ENCODE measurements at places on chromosomes 7 and 10. TPM values are rescaled to one million over a fixed set of nuclear protein-coding genes. Genes with fewer than 3 reads are reported as not detected.

Gene KCNH2
- 9.7 TPM for total RNA-seq

Gene CLCN1
- 0.47 TPM for total RNA-seq

DNA sequence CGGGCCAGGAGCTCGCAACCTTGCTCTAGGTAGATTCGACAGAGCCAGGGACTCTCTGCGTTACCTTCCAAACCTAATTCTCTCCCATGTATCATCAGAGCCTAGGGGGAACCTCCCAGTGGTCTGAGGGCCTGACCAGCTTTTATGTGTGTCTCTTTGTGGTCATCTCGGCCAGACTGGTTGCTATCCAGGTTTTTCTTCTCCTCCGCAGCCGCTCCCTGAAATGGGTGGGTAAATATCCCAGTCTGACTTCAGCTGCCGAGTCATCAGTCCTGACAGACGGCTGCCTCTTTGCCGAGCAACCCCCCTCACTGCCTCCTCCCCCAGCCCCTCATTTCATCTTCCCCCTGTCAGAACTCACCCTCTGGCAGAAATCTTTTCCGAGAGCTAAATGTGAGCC is 578.1 kb downstream of the LRMDA start:
- H3K27me3 ChIP-seq: peaks cover 23% of the 10 kb centered on the region
- H3K36me3 ChIP-seq: no peaks in the 10 kb centered on the region
- DNase-seq: no peak
- H3K4me3 ChIP-seq: no peak overlapping the region
- no peak overlapping the region for H3K27ac ChIP-seq

DNA sequence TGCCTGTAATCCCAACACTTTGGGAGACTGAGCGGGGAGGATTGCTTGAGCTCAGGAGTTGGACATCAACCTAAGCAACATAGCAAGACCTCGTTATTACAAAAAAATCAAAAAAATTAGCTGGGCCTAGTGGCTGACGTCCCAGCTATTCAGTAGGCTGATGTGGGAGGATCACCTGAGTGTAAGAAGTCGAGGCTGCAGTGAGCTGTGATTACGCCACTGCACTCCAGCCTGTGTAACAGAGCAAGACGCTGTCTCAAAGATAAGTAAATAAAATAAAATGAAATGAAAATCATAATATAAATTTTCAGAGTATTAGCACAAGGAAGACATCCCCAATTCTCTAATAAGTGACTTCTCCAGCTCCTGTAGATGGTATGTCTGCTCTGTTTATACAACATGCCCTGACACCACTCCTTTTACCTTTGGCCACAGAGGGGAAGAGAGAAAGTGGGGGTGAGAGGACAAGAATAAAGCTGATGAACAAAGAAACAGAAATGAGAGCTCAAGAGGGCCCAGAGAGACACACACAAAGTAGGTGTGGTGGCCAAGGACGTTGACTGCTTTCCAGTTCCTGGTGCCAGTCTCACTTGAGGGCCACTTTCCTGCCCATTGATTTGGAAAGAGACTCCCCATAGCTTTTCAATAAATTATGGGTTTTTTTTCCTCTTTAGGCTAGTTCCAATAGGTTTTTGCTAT is 62.9 kb downstream of the PTTG1IP2 start:
- H3K27ac ChIP-seq: no peak overlapping the region
- H3K27me3 ChIP-seq: no peaks in the 10 kb centered on the region
- no peaks in the 10 kb centered on the region for H3K36me3 ChIP-seq

DNA sequence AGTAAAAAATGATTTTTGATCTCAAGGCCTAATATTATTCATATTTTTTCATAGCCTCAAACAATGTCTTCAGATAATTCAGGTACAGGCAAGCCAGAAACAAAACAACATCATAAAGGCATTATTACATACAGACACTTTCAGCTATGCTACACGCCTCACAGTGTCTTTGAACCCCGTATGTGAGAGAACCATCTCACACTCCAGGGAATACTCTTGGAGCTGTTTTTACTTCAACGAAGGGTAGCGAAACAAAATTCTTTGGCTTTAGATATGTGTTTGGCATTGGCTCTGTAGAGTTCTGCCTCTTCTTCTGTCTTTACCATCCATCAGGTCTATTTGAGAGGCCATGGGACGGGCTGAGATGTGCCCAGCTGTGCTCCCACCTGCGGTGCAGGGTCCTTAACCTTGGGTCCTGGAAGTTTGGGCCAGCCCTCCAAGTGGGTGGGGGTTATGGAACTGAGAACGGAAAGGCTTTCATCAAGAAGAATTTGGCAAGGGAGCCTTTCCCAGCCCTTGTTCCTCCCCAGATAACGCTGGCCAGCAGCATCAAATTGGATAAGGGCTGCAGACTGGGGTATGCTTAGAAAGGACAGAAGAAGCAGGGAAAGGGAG is 276.9 kb downstream of the TCF7L2 start:
- no peaks in the 10 kb centered on the region for H3K27me3 ChIP-seq
- no peak overlapping the region for H3K27ac ChIP-seq
- no peak overlapping the region for H3K4me3 ChIP-seq
- no peak for DNase-seq

DNA sequence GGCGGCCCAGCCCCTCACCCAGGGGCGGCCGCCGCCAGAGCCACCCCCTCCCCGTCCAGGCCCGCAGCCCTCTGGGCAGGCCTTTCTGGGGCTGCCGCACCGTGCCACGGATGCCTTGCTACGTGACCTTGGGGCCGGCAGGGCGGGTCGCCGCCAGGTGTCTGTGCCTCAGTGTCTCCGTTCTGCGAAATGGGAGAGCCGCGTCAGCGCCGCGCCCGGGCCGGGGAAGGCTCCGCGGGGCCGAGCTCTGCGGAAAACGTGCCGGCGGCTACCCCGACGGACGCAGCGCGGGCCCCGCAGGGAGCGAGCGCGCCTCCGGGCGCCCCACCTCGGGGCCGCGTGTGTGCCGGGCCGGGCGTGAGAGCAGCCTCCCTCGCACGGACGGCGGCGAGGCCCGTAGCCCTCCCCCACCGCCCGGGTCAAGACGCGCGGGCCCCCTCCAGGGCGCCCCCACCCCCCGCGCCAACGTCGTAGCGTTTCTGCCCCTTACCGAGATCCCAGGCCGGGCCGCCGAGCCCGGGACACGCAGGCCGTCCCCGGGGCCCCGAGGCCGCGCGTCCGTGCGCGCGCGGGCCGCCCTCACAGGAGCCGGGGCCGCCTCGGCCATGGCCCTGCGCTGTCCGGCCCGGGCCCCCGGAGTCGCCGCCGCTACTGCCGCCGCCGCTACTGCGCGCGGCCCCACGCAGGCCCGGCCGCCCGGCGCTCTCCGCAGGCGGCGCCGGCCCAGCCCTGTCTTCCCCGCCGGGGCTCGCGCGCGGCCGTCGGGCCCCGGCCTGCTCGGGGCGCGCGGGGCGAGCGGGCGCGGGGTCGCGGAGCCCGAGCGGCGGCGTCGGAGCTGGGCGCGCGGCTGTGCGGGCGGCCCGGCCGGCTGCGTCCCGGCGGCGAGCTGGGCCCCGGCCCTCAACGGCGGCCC is 1.1 kb downstream of the ZNF777 start:
- H3K27ac ChIP-seq: peak overlapping the region; percentile 85
- H3K27me3 ChIP-seq: no peaks in the 10 kb centered on the region
- 0 out of 2 replicates have a peak, but pooled peaks cover 2% of the 10 kb centered on the region for H3K36me3 ChIP-seq
- H3K4me3 ChIP-seq: peak overlapping the region; percentile 61
- H3K4me1 ChIP-seq: peaks cover 11% of the 10 kb centered on the region
- DNase-seq: no peak

DNA sequence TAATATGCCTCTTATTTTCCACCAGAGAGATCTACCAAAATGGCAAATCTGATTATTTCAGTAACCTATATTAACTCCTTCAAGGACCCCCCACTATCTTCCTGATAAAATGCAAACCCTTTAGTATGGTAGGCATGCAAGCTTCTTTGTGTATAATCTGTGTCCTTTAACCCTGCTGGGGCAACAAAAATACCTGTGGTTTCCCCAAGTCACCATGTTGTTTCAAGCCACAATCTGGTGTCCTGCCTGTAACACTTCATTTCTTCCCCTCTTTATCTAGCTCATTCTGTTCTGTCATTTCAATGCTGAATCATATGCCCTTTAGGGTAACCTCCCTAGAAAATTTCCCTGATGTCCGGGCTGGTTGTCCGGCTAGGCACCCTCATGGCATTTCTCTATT is 5.3 kb downstream of the CALCR start:
- H3K27ac ChIP-seq: no peak overlapping the region
- peaks cover 11% of the 10 kb centered on the region for H3K27me3 ChIP-seq
- DNase-seq: no peak
- H3K4me1 ChIP-seq: no peaks in the 10 kb centered on the region

DNA sequence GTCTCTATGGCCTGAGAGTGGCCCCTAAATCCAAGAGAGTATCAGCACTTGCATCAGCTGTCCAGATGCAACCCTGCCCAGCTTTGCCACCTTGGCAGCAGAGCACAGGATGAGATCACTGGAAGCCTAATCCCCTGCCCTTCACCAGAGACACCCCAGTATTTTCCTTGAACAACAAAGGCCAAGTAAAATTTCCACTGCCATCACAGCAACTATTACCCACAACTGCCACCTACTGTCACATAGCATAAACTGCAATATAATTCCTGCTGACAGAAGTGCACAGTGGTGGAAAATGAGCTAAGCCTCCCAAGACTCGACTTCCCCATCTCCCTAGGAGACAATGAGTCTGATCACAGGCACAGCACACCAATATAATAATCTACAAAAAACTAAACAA is 462.8 kb upstream of the ZWINT start:
- no peak overlapping the region for H3K4me3 ChIP-seq
- H3K36me3 ChIP-seq: no peaks in the 10 kb centered on the region
- no peaks in the 10 kb centered on the region for H3K4me1 ChIP-seq
- no peaks in the 10 kb centered on the region for H3K27me3 ChIP-seq
- H3K27ac ChIP-seq: no peak overlapping the region

DNA sequence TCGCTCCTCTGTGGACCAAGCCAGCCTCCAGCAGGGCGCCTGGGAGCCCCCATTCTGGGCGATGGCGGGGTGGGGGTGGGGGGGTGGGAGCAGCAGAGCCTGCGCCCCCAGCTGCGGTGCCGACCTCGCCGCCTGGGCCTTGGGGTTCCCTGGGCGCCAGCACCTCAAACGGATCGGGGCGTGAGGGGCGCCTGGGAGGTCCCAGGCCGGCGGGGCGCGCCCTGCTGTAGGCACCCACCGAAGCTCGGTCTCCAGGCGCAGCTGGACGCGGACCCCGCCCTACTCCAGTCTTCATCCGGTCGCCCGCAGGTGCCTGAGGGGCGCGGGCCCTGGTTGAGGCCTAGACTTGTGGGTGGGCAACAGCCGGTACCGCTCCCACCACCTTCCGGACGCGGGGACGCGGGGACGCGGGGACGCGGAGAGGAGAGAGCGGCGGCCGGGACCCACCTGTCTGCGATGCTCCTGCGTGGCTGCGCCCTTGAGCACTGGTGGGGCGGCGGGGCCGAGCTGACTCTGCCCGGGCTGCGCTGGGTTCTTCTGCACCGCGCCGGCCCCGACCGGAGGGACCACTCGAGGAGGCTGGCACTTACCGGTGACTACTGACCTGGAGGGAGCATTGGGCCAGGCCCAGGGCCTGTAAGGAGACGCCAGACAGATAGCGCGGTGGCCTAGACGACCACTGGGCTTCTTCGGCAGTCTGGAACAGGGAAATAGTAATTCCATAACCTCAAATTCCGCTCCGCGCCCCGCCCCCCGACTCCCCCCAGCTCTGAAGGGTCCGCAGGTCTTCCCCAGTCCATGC is 5.5 kb upstream of the KCP start:
- H3K4me1 ChIP-seq: no peaks in the 10 kb centered on the region
- no peak overlapping the region for H3K27ac ChIP-seq
- DNase-seq: no peak
- no peaks in the 10 kb centered on the region for H3K36me3 ChIP-seq

DNA sequence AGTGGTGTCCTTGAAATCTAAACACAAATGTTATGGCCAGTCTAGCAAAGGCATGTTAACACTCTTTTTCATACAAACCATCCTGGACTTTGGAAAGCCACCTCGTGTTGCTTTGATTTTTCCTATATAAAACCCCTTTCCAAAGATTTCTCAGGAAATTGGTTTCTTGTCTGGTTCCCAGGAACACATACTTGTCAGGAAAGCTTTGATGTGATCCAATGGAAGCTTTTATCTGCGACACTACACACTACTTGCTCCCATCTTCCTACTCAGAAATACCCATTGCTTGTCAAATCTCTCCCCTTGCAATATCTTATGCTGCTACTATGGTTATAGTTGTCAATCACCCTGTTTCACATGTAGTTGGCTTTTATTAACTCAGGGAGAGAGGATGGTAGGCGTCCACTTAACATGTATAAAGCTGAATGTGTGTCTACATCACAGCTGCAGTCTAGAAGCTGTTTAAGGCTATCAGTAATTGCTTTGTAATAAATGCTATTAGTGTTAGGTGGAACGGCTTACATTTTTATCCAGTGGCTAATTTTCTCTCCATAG is 189.6 kb downstream of the GPAM start:
- no peak for DNase-seq
- H3K36me3 ChIP-seq: no peaks in the 10 kb centered on the region
- H3K4me1 ChIP-seq: no peaks in the 10 kb centered on the region
- H3K4me3 ChIP-seq: no peak overlapping the region
- H3K27me3 ChIP-seq: peaks cover 72% of the 10 kb centered on the region

GRCh38 chr7:49631071-49631815 is 142.2 kb upstream of the VWC2 start:
- no peaks in the 10 kb centered on the region for H3K36me3 ChIP-seq
- H3K4me1 ChIP-seq: no peaks in the 10 kb centered on the region
- H3K4me3 ChIP-seq: no peak overlapping the region
- no peak overlapping the region for H3K27ac ChIP-seq

DNA sequence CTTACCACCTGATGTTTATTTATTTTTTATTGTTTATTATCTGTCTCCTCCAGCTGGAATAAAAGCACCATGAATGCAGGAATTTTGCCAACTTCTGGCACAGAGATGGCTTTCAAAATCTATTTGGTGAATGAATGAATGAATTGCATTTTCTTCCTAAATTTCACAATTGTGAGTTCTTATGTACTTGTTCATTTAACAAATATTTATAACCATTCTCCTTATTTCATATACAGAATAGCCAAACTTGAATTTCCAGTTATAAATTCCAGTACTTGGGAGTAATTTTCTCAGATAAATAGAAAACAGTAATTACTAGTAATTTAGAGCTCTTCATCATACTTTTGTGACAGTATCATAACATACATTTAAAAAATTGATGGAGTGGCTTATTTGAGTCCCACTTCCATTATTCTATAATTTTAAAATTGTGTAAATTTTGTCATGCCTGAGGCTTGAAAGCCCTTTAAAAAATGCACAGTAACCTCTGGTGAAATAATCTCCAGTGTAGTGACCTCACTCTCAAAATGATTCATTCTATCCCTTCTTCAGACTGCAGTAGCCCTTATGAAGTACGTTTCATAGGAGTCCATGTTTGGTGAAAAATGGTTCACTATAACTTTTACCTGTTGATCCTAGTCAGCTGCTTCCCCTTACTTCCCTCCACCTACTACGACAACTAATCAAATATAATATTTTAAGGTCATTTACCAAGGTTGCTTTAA is 40.0 kb upstream of the SRI start:
- no peak for DNase-seq
- no peaks in the 10 kb centered on the region for H3K27me3 ChIP-seq
- H3K27ac ChIP-seq: no peak overlapping the region

- peaks cover 7% of the 10 kb centered on the region for H3K4me1 ChIP-seq
- peak overlapping the region; percentile 85 for H3K4me3 ChIP-seq
- no peak for DNase-seq
- H3K27me3 ChIP-seq: no peaks in the 10 kb centered on the region
- H3K36me3 ChIP-seq: peaks cover 6% of the 10 kb centered on the region
These were observed 973 bp downstream of the ATAD1 start for GRCh38 chr10:87816898-87817608.

- H3K27me3 ChIP-seq: peaks cover 15% of the 10 kb centered on the region
- no peaks in the 10 kb centered on the region for H3K36me3 ChIP-seq
- no peaks in the 10 kb centered on the region for H3K4me1 ChIP-seq
- DNase-seq: no peak
- no peak overlapping the region for H3K4me3 ChIP-seq
These were observed 195.5 kb upstream of the ZNF32 start for GRCh38 chr10:43844221-43844620.

- H3K27me3 ChIP-seq: peaks cover 21% of the 10 kb centered on the region
- H3K27ac ChIP-seq: no peak overlapping the region
- DNase-seq: no peak
- H3K4me3 ChIP-seq: no peak overlapping the region
These were observed 473.7 kb upstream of the PODXL start for GRCh38 chr7:132030086-132030568.
